ENCODE measurements at places on chromosomes 12 and 14. TPM values are rescaled to one million over a fixed set of nuclear protein-coding genes. Genes with fewer than 3 reads are reported as not detected.

DNA sequence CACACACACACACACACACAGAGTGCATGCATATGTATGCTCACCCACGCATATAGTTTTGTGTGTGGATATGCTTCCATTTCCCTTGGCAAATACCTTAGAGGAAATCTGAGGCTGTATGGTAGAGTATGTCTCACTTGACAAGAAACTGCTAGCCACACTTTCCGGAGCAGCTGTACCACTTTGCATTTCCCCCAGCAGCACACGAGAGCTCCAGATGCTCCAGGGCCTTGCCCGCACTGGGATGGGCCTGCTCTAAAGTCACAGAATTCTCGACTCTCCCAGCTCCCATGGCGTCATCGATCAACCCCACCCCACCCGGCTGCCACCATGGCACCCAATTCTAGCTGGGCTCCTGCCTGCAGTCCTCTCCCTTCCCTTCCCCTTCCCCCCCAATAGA lies 21.9 kb downstream of the CLMN start:
- DNase-seq: no peak

TSPAN8 gene
- total RNA-seq: 1.7 TPM

DNA sequence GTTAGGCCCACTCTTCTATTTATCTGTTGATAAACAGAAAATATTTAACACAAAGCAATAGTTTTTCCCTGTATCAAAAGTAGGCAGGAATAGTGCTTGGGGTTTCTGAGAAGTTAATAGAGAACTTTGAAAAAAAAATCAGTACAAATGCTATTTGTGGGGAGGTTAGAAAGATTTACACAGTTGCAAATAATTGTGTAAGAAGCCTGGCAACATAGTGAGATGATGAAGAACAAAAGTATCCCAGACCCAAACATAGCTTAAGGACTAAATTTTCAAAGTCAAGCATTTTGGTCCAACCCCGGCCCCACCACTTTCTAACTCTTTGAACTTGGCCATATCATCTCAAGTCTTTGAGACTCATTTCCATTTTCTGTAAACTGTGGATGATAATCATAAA lies 687.5 kb upstream of the TMEM132C start:
- no peak for DNase-seq

GRCh38 chr12:19301688-19302087 lies 137.6 kb upstream of the AEBP2 start:
- no peak for DNase-seq

- DNase-seq: no peak
Observed at GRCh38 chr12:49649892-49650291, 26.5 kb downstream of the PRPF40B start.

- no peak for DNase-seq
Observed at GRCh38 chr12:113456199-113456598, 15.5 kb downstream of the LHX5 start.

DNA sequence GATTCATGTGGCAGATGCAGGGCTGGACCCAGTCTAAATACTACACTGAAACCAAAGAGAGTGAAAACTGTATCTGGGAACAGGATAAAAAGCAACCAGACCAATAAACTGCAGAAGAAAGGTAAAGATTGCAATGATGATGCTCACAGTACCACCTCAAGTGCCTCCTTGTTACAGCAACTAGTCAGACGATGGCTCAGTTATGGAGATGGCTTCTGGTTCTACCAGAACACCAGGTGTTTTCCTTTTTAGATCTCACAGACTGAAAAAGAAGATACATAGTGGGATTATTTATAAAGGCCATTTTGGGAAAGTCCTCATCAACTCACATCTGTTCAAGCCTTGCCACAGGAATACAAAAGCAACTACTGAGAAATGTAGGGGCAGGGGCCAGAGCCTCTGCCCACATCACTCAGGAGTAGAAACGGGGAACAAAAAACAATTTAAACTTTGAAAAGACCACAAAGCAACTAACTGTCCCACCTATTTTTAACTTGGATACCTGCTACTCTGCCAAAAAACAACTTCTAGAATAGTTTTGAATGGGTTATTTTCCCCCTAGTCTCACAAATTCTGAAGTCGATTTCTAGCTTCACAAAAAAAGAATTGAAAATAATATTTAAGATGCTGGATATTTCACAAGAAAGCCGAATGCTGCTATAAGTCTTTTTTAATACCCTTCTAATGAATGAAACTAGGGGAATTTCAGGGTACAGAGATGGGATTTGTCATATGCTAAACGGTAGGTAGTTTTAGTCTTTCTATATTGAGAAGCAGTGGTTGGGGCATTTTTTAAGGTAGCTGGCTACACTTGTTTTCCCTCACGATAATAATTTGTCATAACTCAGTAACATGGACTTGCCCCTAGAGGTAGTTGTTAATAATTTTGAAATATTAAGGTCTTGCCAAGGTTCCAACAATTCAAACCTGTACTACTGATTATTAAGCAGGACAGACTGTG lies 197.2 kb upstream of the TMPO start:
- no peak for DNase-seq

GRCh38 chr12:28535216-28535615 lies 345.0 kb downstream of the CCDC91 start:
- peak; percentile 45 for DNase-seq

DNA sequence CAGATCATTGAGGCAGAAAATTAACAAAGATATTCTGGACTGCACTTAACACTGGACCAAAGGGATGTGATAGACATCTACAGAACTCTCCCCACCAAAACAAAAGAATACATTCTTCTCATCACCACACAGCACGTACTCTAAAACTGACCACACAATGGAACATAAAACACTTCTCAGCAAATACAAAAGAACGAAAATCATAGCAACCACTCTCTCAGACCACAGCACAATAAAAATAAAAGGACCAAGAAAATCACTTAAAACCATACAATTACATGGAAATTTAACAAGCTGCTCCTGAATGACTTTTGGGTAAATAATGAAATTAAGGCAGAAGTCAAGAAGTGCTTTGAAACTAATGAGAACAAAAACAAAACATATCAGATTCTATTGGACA lies 254.0 kb upstream of the STXBP6 start:
- no peak for DNase-seq

Data from renal cortical epithelial cell (primary cell).